Activated CD4-positive, alpha-beta T cell treated with anti-CD3 and anti-CD28 coated beads, Interleukin-2, Interleukin-6, amounts not matched to agents 100 ng/mL and 50 ng/mL, durations not matched to agents 16 hours and 8 hours (primary cell): ENCODE measurements at places on chromosomes 4 and X.

- no peak for DNase-seq
Observed at GRCh38 chr4:42216664-42217063, 64.2 kb upstream of the BEND4 start.

DNA sequence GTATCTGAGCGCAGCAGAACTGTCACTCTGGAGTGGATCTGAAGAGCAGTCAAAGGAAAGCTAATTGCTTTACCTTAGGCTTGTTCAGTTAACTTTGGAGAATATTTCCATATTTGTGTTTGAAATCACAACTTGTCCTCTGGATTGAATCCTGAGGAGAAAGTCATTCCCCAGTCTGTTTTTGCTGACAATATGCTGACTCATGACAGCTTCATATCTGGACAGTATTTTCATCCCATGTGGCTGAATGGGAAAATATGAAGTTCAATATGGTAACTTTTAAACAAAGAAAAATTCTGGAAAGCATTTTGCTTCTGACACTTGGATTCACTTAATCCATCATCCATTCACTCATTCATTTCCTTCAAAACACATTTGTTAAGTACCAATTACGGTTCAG is 46.3 kb upstream of the MAGEC3 start:
- no peak for DNase-seq

- no peak for DNase-seq
Observed at GRCh38 chrX:13716905-13717304, 17.5 kb downstream of the TRAPPC2 start.

- peak; percentile 44 for DNase-seq
Observed at GRCh38 chrX:12814420-12814819, 23.2 kb downstream of the PRPS2 start.

GRCh38 chr4:182866746-182867145 is 50.4 kb downstream of the DCTD start:
- no peak for DNase-seq

DNA sequence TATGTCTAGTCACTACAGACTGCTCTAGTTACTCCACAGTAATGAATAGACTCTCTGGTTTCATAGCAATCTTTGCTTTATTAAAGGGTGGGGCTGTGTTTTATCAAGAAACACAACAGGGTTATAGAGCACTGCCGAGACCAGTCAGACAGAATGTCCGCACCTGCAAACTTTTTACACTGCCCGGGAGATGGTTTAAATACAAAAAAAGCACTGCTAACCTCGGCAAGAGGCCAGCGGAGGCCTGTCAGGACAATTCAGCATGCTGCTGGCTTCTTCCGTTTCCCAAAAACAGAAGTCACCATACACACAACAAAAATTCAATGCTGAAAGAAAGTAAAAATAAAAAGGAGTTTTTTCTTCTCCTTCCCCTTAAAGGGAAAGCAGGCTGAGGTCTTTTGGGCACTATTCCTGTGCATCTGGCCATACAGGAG is 67.4 kb downstream of the IRF2 start:
- DNase-seq = no peak

DNA sequence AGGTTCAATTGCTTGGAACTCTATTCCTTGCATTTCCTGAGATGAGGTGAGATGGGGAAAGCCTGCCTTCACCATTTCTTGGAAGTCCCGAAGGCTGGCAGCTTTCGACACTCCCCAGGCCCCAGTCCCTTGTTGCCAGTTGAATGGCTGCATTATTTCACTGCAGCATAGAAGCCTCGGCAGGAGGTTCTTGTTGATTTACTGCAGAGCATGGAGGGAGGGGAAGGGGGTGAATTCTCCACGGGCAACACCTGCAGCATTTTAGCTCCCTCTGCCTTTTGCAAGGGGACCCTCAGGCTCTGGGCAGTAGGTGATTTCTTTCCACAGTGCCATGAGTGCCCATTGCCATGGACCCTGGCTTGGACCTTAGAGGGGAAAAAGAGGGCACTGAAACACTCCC is 10.7 kb upstream of the BCLAF3 start:
- DNase-seq = no peak

GRCh38 chr4:48184882-48185281 is 50.8 kb upstream of the TXK start:
- DNase-seq = no peak

DNA sequence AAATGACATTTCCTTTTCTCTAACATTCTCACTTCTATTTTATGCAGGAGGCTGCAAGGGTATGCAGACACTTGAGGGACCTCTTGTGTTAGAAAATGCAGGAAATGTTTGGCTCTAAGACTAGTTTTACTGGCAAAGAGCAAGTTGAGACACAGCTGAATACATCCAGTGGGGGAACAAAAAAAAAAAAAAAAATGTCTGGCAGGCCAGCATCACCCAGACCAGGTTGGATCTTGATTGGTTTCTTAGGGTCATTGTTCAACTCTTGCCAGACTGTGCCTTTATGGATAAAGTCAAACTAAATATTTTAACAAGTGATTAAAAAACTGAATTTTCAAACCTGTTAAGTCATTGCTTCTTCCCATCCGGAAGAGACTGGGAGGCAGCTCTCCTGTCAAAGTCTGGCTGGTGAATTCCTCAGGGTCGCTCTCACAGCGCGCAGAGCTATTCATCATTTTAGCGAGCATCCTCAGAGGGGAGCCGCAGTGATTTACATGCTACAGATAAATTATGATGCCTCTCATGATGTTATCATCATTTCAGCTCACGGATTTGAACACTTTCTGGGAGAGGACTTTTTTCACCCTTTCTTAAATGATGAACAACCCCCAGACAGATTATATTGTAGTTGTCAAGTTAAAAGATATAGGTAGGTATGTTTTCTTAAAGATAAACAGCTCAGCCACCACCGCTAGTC is 23.6 kb upstream of the PACRGL start:
- no peak for DNase-seq

- no peak for DNase-seq
Observed at GRCh38 chr4:23033796-23034195, 341.1 kb downstream of the GBA3 start.

DNA sequence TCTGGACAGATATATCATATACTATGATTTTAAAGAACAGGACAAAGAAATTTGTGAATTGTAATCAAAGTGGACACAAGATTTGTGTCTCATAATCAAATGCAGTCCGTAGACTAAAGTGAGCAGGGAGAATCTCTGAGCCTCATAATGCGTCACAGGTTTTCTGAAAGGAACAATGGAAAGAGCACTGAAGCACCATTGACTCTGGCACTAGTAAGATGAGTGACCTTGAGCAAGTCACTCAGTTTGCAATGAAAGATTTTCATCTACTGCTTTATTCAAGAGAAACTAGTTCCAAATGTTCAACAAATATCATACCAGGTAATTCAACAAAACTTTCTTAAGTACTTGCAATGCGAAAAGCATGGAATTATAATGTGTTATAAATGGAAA is 315.3 kb downstream of the MAPK10 start:
- DNase-seq = no peak

DNA sequence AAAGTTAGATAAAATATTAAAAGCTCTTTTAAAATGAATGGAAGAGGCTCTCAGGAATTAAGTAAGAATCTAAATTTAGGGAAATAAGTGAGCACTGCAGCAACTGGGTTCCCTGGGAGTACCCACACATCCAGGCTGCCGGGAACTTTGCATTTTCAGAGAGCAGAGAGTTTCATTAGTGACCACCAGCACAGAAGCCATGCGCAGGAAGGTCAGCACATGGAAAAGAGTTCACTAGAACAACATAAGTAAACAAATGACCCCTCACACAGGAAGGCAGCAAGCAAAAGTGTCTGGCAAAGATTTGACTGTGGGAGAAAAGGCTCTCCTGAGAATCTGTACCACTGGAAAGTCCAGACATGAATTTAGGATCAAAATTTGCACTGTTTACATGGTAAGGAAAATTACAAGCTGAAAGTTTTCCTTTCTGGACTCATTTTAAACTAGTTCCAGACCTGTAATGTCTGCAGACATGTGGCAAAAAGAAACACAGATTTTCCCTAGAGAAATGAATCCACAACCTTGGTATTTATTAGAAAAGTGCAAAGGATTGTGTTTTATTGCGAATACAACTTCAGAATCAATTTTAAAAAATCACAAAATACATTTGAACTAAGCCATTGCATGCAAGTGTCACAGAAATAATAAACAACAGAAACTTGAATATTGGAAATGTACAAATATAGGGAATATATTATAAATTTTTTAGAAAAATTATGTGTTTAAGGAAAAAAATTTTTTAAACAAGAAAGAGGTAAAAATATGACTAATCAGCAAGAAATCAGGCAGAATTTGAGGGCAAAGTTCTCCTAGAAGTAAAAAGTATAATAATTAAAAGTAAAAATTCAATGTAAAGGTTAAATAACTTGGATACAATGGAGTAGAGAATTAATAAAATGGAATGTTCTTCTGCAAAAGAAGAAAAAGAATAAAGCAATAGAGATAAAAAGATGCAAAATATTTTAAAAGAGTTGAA is 18.4 kb upstream of the MYOZ2 start:
- DNase-seq = no peak

- DNase-seq = no peak
Observed at GRCh38 chr4:165151734-165152133, 39.1 kb upstream of the TMEM192 start.

GRCh38 chr4:87540146-87541058 is 11.2 kb upstream of the SPARCL1 start:
- no peak for DNase-seq

DNA sequence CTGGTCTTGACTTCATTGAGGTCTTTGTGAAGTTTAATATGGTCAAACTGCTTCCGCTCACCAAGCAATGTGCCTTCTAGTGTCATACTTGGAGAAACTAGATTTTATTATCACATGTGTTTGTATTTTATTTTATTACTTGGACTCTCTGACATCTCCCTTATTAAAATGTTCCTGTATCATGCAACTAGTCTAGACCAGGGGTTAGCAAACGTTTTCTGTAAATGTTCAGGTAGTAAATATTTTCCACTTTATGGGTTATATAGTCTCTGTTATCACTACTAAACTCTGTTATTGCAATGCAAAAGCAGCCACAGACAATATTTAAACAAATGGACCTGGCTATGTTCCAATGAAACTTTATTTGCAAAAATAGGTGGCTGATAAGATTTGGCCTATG is 443.8 kb downstream of the MID1IP1 start:
- DNase-seq = no peak

GRCh38 chr4:113858924-113859323 is 97.4 kb upstream of the CAMK2D start:
- DNase-seq = no peak

GRCh38 chr4:140056015-140056414 is 98.0 kb downstream of the MAML3 start:
- DNase-seq = no peak

DNA sequence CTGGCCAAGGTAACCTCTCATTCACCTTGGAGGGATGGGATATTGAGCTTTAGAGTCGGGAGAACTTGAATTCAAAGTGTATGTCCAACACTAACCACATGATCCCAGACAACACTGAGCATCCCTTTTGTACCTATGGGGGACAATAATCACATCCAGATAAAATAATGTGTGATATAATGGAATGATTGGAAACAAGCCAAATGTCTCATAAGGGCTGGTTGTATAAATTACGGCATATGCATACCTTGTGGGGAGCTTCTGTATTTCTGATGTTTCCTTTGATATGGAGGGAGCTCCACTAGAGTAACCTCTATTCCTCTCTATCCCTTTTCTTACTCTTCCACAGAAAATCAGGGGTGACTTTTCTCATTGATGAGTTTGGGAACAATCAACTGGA is 40.7 kb upstream of the LDB2 start:
- no peak for DNase-seq

GRCh38 chr4:47128991-47129390 is 97.6 kb downstream of the GABRB1 start:
- no peak for DNase-seq

DNA sequence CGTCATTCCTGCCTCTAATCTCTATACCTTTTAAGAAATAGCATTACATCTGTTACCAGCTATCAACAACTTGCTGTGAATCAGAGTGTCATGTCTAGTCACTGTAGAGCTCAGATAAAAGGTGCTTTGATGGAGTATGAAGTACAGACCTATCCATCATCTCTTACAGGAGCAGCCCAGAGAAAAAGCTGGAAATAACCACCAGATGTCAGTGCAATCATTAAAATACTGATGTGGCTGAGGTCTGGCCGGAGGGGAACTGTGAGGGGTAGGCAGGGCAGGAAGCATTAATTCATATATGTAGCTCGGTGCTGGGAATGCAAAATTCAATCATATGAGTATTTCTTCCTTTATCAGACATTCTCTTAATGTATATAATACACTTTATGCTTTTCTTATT is 100.6 kb downstream of the AKAP4 start:
- peak; percentile 2 for DNase-seq

DNA sequence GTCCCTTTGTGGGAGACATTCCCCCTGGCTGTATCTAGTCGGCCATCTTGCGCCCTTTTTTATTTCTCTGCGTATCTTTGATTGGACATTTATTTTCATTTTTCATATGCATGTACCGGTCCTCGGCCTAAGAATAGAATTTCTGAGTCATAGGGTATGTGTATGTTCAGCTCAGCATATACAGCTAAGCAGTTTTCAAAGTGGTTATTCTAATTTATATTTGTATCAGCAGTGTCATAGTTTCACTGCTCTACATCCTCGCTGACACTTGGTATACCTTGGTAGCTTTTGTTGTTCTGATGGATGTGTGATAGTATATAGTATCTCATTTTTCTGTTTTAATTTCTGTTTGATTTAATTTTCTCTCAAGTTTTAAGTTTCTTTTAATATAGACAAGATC is 38.7 kb downstream of the BEX3 start:
- DNase-seq = no peak

- DNase-seq = no peak
Observed at GRCh38 chr4:15459706-15460105, 10.0 kb upstream of the CC2D2A start.

DNA sequence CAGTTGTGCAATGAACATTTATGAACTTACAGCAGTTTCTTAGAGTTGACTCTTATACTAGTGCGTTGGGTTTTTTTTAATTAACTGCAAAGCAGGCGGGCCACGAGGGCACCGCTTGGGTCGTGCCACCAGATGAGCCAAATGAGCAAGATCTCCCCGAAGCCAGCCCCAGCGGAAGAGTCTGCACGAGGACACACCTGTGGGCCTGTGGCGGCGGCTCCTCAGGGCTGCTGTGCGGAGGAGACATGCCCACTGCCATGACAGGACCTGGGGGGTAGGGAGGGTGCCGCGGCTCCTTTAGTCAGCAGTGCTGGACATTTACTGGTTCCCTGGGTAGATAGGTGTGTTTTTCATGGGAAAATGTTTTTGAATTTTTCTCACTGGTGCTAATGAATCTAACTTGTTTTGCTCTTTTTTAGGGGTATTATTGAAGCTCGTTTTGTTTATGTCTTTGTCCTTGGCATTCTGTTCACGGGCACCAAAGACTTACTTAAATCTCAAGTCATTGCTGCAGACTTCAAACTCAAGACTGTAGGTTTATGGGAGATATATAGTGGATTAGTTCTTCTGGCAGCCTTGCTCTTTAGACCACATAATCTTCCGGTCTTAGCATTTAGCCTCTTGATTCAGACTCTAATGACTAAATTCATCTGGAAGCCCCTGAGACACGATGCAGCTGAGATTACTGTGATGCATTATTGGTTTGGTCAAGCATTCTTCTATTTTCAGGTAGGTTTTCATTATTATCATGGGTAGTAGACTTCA is 31.2 kb downstream of the PIGG start:
- no peak for DNase-seq
